ENCODE measurements at places on chromosomes 7 and 10. TPM values are rescaled to one million over a fixed set of nuclear protein-coding genes. Genes with fewer than 3 reads are reported as not detected.
A peak's percentile ranks its signal among the peaks of the same experiment; 100 is the strongest.

DNA sequence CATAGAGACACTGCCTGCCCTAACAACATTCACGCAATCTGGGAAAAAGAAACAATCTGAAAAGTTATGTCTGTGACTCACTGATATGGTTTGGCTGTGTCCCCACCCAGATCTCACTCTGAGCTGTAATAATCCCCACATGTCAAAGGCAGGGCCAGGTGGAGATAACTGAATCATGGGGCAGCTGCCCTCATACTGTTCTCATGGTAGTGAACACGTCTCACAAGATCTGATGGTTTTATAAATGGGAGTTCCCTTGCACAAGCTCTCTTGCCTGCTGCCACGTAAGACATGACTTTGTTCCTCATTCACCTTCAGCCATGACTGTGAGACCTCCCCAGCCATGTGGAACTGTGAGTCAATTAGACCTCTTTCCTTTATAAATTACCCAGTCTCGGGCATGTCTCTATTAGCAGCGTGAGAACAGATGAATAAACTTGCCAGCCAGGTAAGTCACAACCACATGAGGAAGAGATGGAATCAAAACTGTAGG is 341.5 kb upstream of the AOAH start:
- DNase-seq, result no peak

- DNase-seq, result no peak
Measured at GRCh38 chr7:151894111-151895007, 17.4 kb upstream of the PRKAG2 start.

DNA sequence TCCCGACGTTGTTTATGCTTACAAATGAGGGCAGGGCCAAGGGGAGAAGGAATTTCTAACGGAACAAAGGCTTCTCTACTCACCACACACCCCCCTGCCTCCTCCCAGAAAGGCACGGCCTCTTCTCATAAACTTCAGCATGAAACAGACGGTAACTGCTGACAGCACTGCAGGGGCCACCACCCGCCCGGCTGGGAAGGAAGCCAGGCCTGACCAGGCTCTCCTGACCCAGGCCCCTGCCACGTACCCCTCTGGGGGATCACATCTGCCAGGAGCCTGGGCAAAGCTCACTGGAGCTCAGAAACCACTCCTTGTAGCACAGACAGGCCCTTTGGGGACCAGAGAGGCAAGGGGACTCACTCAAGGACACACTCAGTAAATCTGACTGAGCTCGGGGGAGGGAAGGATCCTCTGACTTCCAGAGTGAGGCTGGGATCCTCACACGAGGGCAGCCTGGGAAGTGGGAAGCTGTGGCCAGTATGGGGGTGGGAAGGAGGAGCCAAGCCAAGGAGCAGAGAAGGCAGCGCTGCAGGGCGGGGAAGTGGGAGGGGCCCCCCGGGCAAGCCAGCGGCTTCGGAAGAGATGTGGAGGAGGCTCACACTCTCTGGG is 46.1 kb downstream of the ZCCHC24 start:
- DNase-seq, result peak; percentile 86

The CPVL gene
- total RNA-seq, result 49.4 TPM

GRCh38 chr10:102504976-102505300 is 1.2 kb downstream of the SUFU start:
- no peak for DNase-seq

DNA sequence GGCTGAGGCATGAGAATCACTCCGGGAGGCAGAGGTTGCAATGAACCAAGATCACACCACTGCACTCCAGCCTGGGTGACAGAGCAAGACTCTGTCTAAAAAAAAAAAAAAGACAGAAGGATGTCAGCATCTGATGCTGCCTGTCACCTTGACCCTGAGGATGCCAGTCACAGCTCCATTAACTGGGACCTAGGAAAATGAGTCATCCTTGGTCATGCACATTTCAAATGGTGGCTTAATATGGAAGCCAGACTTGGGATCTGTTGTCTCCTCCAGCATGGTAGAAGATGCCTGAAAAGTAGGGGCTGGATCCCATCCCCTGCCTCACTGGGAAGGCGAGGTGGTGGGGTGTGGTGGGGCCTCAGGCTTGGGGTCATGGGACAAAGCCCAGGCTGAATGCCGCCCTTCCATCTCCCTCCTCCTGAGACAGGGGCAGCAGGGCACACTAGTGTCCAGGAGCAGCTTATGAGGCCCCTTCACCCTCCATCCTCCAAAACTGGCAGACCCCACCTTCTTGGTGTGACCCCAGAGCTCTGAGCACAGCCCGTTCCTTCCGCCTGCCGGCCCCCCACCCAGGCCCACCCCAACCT is 1.3 kb downstream of the NOS3 start:
- DNase-seq, result no peak

The SFXN2 gene
- 10.0 TPM for total RNA-seq

GRCh38 chr7:122135275-122135674 is 8.8 kb downstream of the AASS start:
- no peak for DNase-seq

The HHEX gene
- 19.5 TPM for total RNA-seq
